NCI-H774 (cell line): ENCODE measurements at places on chromosomes 2 and 18.

DNA sequence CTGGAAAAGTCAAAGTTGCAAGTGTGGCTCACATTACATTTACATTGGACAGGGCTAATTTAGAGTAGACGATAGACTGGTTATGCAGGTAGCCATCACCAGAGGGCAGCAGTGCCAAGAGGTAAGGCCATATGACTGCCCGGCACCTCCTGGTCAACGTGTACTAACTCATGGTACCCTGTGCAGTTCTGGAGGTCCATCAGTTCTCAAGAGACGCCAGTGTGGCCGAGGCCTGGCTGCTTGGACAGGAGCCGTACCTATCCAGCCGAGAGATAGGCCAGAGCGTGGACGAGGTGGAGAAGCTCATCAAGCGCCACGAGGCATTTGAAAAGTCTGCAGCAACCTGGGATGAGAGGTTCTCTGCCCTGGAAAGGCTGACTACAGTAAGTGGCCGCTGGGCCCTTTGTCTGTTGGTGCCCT is 65.8 kb upstream of the EML6 start:
- peak; percentile 35 for DNase-seq

- no peak for DNase-seq
Observed at GRCh38 chr2:191391171-191391570, 146.0 kb downstream of the MYO1B start.

- no peak for DNase-seq
Observed at GRCh38 chr2:100992262-100992661, 9.8 kb upstream of the RPL31 start.

DNA sequence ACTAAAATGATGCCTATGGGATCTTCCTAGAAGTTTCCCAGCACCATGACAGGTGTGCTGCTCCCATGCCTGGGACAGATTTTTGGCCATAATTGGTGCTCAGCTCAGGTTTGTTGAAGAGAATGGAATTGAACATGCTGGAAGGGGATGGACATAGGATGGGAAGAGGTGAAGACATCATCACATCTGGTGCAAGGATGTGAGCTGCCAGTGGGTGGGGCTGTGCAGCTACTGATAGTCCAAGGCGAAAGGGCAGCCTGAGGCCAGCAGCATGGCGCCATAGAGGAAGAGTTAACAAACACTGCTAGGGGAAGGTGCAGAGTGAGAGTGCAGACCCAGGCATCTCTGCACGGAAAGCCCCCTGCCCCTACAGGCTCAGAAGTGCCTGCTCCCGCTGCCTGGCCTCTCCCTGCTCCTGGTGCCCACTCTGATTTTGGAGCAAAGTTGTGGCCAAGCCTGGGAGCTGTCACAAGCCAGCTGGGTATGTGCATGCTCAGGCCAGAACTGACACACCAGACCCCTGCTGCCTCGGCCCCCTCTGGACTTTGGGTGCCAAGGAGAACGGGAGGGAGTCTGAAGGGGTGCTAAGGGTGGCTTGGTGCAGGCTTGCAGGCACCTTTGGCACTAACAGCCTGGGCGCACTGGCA is 178.6 kb downstream of the ZBTB7C start:
- DNase-seq, result peak; percentile 71

- DNase-seq, result no peak
Observed at GRCh38 chr2:169509298-169509885, at the start of gene KLHL41. TSS of gene KLHL41 (plus strand) at chr2:169509702. CDS start at chr2:169509779, 77 bp downstream.

DNA sequence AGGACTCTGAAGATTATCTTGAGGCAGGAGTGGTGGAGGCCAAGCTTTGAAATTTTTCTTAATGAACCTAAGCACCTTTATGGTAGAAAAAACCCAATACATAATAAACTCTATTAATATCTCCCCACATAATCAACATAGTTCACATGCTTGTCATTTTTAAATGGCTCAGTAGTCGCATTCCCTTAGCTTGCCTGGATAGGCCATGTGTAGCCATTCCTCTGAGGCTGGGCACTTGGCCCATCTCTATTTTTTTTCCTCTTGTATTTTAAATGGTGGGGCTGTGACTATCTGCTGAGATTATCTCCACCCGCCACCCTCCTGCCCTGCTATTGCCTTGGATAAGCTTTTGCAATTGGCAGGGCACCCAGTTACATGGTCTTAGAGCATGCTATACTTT is 143.1 kb downstream of the FHOD3 start:
- DNase-seq, result no peak

GRCh38 chr2:85588236-85588635 is 4.0 kb downstream of the VAMP5 start:
- no peak for DNase-seq

- DNase-seq, result no peak
Observed at GRCh38 chr2:237874585-237875161, 15.2 kb downstream of the RAMP1 start.

- no peak for DNase-seq
Observed at GRCh38 chr2:26302846-26303245, 43.1 kb upstream of the SELENOI start.

DNA sequence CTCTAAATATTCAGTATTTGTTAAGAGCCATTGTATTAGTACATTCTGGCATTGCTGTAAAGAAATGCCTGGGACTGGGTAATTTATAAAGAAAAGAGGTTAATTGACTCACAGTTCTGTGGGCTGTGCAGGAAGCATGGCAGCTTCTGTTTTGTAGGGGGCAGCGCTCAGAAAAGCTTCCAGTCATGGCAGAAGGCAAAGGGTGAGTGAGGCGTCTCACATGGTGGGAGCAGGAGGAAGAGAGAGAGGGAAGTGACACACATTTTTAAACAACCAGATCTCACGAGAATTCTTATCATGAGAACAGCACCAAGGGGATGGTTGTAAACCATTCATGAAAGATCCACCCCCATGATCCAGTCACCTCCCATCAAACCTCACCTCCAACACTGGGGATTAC is 13.8 kb upstream of the CCDC102B start:
- DNase-seq, result no peak

DNA sequence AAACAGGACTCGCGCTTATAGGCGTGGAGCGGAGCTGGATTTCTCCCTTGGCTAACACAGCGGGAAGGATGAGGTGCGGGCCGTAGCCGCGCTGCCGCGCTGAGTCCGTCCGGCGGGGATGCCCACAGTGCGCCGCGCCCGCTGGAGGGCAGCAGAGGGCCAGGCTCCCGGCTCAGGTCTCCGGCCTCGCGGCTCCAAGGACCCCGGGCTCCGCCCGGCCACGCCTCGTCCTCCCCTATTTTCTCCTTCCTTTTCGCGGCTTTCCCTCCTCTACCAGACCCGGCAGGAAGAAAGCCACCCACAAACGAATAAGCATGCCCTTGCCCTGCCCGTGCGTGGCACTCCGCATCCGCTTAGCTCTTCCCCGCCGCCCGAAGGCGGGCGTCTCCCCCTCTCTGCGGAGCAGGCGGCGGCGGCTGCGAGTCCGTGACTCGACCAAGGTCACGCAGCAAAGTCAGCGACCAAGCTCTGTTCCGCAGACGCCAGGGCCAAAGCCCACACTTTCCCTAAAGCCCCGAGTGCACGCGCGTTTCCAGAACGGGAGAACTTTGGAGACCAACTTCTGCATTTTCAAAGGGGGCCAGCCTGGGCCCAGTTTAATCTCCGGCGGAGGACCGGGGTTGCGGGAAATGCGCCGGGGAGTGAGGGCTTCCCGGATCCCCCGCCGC is 48.5 kb downstream of the KCNIP3 start:
- peak; percentile 54 for DNase-seq

DNA sequence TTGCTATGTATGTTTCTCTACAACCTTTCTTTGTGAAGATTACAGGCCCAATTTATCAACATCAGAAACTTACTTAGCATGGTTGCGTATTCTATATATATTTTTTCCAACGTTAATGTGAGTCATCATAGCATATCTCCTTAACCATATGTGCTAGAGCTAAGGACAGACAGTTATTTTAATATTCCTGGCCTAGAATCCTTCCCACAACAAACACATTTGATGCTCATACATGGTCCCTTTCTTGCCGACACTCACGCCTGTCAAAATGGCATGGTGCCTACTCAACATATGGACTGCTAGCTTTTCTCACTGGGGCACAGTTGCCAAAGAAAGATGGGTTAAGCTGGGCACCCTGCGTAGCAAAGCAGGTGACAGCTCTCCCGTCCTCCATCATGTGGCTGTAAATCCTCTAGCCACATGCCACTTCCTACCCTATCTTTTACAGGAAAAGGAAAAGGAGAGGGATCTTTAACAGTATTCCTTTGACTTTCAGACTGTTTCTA is 75.2 kb upstream of the GALNT5 start:
- no peak for DNase-seq

DNA sequence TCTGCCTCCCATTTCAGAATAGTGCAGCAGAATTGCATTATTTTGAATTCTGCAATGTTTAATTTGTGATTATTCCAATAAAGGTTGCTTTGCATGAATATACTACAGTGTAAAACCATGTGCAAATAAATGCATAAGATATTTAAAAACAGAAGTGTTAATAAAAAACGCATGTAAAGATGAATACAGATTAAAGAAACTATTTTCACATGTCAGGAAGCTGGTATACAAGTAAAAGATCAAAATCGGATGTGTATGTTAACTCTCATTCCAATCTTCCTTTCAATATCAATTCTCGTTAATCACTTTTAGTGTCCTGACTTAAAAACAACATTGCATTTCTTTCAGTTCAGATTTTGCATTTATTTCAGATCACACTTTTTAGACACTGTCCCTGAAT is 3.1 kb downstream of the MCEE start:
- no peak for DNase-seq

- peak; percentile 77 for DNase-seq
Observed at GRCh38 chr2:189580658-189581353, at the start of gene SLC40A1. TSS of gene SLC40A1 (minus strand) at chr2:189580786. CDS start at chr2:189580460, 326 bp downstream.

DNA sequence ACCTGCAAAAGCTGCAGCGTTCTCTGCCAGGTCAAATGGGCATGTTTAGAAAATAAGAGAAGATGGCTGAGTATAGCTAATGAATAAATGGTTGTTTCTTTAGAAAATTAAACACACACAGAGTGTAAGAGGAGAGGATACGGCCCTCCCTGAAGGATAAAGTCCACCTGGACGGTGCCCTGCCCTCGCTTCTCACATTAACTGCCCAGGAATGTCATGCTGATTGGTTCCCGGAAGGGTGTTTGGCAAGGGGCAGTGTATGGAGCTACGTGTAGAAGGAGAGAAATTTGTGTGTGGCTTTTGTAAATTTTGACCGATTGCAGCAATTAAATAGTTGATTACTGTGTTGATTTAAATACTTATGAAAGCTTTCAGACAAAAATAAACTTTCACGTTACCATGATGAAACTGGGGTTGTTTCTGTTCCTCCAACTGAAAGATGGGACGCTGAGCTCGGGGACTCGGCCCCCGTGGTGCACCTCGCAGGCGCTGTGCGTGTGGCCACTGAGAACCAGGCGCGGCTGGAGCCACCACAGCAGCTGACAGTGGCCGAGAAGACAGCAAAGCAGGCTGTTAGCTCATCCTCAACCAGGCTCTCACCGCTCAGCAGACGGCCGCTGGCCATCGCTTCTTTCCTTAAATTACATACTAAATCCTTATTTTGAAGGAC is 22.7 kb downstream of the MPPE1 start:
- DNase-seq, result no peak

- DNase-seq, result no peak
Observed at GRCh38 chr18:65527879-65528633, 222.8 kb upstream of the CDH7 start.

GRCh38 chr2:241000831-241001321 is 2.5 kb downstream of the SNED1 start:
- DNase-seq, result peak; percentile 69

- DNase-seq, result no peak
Observed at GRCh38 chr2:126717928-126718327, 62.0 kb downstream of the GYPC start.

GRCh38 chr2:216960671-216961268 is 100.9 kb upstream of the TNP1 start:
- no peak for DNase-seq

DNA sequence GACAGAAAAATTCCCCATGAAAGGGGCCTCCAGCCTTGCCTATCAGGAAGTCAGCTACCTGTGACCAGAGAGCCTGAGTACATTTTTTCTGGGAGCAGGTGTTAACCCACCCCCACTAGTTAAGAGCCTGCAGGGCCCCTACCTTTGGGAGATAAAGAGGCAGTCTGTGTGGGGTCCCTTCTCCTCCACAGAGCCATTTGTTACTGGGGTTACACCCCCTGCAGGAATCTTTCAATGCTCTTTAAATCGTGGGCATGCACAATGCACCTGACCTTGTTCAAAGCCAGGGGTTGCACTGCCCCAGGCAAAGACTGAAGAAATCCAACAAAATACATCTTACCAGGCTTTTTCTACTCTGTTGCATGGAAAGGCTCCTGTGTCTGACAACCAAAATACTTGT is 15.7 kb upstream of the LYPD6 start:
- no peak for DNase-seq

GRCh38 chr2:219448099-219448775 is 13.6 kb downstream of the SPEG start:
- DNase-seq, result no peak

DNA sequence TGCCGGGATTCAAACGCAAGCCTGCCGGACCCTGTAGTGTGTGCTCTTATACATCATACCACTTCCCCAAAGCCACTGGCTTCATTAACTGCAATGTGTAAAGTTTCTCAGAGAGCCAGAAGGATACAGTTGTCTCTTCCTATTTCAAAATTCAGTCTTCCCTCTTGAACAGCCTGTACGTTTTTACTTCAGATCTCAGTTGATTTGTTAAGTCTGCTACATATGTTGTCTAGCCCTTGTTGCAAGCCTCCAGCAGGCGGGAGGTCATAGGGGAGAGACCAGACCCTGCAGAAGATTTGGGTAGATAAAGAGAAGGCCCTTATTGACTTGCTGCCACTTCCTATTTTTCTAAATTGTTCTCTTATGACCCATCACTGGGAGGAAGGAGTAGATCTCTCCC is 56.2 kb downstream of the ARHGEF33 start:
- no peak for DNase-seq

DNA sequence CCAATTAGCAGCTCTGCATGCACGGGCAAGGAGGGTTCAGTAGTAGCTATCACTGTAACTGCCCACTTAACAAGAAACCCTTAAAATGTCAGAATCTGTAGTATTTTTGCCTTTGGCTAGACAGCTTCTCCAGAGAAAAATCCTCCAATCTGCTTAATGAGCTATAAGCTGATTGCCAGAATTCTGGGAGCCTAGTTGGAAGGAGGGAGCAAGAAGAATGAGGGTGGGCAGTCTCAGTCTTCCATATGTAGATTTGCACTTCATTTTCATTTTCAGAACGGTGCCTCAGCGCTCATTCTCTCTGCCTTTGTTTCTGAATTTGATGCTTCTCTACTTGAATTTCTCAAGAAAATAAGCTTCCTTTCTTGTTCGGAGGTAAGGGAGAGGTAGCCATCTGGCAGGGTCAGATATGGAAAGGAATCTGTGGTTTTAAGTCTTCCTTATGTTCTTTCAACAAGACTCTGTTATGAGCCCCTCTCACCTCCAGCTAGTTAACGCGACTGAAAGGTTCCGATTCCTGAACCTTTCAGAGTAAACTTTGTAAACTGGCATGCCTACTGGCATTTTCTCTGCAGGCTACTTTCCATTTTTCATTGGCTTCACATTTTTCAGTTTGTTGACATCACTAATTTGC is 53.5 kb downstream of the HNRNPLL start:
- DNase-seq, result no peak

- DNase-seq, result no peak
Observed at GRCh38 chr2:85401844-85402243, 8.3 kb downstream of the CAPG start.

GRCh38 chr2:32558492-32558891 is 69.4 kb upstream of the TTC27 start:
- DNase-seq, result no peak
